ENCODE measurements at places on chromosomes 2 and 18.

GRCh38 chr2:16188261-16188890 is 248.0 kb downstream of the MYCN start:
- no peak for DNase-seq

GRCh38 chr2:220279840-220280239 is 652.4 kb downstream of the SLC4A3 start:
- no peak for DNase-seq

DNA sequence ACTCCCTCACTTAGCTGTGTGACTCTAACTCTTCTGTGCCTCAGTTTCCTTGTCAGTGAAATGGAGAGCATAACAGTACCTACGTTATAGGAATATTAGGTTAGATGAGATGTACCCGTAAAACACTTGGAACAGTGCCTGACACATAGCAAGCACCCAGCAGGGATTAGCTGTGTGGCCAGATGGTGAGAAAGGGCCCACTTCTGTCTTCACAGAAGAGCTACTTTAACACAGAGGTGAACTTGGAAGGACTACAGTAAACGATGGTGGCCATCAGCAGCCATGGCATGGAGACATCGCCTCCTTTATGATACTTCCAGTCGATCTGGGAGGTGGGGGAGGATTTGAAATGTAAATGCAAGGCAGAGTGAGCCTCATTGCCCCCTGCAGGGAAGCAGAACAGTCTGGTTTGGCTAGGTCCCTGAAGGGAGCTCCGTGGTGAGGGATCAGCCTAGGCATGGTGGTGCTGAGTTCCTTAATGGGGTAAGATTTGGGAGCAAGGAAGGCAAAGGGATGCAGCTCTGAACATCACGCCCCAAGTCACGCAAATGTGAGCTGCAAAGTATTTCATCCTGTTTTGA is 101.7 kb upstream of the ALPP start:
- DNase-seq, result no peak

DNA sequence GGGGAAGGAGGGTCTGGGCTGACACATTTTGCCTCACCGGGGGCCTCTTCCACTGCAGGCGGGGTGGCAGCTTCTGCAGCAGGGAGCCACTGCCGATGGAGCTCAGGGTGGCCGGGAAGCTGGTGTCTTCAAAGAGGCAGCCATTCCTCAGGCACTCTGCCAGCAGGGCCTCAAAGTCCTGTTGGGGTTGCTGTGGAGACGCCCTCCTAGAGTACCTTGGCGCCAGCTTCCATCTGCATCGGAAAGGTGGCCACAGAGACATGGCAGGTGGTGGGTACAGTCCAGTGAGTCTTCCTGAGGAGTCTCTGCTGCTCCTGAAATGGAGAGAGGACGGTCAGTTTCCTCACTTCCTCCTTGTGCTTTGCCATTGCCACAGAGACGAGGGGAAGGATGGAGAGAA is 12.1 kb downstream of the CAPN14 start:
- no peak for DNase-seq

- no peak for DNase-seq
Measured at GRCh38 chr18:45841765-45842442, 16.4 kb downstream of the SIGLEC15 start.

DNA sequence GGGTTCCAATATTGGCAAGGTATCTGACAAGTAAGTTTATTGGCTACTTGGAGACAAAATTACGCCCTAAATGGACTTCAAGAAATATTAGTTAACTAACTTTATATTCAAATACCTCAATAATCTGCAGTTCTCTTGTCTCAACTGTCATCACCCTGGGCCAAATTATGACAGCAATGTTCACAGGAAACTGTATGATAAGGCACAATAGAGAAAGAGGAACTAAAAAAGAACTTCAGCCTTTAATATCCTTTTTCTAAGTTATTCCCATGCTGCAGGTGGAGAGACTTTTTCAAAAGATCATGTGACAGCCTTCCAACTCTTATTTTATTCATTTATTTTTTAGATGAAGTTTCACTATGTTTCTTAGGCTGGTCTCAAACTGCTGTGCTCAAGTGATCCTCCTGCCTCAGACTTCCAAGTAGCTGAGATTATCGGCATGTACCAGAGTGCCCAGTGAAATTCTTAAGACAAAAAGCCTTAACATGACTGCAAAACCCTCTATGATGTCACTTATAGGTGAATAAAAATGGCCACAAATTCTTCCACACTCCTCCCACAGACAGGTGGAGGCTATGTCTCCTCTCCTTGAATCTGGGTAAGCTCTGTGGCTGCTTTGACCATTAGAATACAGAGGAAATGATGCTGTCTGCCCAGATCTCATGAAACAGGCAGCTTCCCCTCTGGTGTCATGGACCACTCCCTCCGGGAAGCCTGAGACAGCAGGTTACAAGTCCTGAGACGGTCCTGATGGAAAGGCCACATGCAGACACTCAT is 211.0 kb downstream of the TGIF1 start:
- DNase-seq, result peak; percentile 78

- DNase-seq, result no peak
Measured at GRCh38 chr2:112936927-112937232, 25.9 kb downstream of the IL37 start.

DNA sequence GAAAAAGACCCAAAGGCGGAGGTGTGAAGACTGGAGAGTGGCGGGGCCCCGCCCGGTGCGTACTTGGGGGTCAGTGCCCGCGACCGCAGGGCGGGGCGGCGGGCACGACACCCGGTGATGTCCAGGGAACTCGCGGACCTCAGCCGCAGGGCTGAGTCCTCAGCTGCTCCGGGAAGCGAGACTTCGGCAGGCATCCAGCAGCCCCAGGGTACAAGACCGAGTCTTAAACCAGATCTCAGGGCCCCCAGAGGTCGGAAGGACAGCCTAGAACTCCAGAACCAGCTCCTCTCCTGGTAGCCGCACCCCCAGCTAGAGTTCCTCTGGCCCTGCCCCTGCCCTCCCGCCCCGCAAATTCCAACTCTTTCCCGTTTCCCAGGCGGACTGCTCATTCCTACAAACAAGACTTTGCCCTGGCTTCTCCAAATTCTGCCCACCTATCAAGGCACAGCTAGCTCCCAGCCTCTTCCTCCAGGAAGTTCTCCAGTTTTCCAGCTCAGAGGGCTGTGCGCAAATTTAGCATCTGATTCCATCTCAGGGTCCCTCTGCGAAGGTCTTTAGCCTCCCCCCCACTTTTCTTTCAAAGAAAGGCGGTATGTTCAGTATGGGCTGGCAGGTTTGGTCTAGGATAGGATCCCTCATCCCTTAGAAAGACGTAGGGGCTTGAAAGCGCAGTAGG is 26.0 kb upstream of the NOTO start:
- no peak for DNase-seq

DNA sequence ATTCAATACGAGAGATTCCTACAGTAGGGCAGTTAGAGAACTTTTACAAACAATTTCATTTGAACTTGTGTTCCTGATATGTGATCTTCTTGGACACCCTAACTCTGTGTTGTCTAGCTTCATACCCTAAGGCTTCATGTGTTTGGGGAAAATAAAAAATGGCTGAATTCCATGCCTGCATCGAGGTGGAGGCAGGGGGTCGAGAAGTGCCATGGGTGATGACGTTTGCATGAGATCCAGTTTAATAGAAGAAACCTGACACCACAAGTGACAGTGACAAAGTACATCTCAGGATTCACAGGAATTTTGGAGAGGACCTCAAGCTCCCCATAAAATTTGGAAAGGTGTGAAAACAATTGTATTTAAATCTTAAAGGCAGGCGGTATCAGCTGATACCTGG is 169.2 kb upstream of the NABP1 start:
- no peak for DNase-seq
